ENCODE measurements at places on chromosomes 7 and 10.
A peak's percentile ranks its signal among the peaks of the same experiment; 100 is the strongest.

- DNase-seq: no peak
These were observed 92.1 kb upstream of the STRIP2 start for GRCh38 chr7:129341816-129342806.

DNA sequence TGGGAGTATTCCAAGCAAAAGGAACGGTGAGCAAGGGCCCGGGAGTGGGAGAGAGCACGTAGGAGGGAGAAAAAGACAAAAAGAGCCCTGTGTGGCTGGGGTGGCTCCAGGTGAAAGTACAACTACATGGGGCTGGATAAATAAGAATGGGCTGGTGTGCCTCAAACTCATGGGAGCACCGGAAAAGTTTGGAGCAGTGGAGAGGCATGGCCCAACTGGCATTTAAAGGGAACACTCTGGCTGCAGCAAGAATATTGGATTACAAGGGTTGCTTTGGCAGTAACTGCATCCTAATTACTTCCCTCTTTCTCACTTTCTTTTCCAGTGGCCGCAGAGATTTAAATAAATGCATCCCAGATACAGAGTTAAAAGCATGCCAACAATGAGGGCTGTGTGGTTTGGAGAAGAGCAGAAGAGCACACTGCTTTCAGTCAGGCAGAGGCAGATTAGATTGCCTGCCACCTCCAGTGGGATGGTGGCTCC lies 39.1 kb upstream of the HERPUD2 start:
- no peak for DNase-seq

DNA sequence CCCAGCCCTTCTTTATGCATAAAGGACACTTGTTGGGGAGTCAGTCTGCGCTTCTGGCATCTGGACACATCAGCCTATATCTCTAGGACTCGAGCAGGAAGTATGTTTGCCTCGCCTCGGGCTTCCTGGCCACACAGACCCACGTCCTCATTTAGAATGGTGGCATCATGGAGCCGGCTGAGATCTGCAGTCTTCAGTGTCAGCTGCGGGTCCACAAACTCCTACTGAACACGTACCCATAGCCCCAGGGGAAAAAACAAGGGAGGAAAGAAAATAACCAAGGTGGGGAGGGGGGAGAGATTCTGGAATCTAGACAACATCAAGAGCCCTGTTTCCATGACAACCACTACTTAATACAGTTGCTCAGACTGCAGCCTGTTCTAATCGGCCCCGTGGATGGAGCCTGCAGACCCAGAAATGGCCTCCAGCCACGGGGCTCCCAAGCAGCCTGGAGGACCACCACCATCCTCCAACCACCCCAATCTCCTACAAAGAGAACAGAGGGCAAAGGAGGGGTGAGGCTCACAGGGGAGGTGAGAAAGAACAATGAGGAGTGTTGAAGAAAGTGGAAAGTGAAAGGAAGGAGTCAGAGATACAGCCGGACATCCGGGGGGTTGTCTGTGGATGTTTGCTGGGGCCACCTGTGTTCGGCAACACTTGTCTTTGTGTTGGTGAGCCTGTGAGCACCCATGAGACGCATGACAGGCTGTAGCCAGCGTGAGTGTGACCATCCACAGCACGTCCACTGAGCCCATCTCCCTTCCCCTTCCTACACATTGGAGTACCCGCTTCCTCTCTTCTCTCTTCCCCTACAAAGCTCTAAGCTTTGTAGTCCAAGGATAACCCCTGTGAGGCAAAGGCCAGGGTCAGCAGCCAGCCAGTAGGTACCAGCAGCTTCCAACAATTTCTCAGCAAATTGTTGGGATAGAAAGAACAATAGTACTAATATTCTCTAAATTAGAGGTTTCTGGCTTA lies 141.0 kb downstream of the PLXNA4 start:
- DNase-seq: no peak

DNA sequence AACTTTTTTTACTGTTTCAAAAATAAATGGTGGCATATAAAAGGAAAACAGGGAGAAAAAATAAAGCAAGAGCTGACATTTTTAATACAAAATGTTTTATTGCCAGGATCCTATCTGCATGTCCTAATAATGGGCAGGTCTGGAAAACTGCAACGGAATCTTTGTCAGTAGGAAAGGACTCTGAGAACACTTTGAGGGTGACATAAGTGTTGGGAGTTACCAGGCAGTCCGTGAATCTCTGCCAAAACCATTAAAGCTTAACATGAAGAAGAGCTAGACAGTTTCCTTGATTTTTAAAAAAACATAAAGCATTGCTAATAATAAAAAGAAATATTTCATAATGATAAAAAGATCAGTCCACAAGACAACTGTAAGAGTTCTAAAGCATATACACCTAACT lies 80.7 kb downstream of the AGMO start:
- no peak for DNase-seq

- DNase-seq: peak; percentile 60
These were observed at the start of gene PHKG1 for GRCh38 chr7:56092789-56093531. PHKG1 (minus strand) TSS chr7:56092952; CDS start chr7:56088941, 4,011 bp downstream.

DNA sequence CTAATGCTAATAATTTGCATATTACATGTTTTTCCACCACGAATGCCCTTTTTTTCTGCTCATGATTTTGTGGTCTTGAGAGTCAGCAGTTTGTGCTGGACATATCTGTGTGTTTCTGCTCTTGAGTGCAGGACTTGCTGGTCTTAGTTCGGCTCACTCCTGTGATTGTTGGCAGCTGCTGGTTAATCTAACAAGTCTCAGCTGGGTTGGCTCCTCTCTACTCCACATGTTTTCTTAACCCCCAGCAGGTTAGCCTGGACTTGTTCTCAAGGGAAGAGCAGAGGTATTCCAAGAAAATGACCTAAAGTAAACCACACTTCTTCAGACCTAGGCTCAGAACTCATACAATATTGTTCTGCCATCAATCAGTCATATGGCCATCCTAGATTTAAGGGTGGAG lies 1238.9 kb downstream of the XPNPEP1 start:
- DNase-seq: no peak

DNA sequence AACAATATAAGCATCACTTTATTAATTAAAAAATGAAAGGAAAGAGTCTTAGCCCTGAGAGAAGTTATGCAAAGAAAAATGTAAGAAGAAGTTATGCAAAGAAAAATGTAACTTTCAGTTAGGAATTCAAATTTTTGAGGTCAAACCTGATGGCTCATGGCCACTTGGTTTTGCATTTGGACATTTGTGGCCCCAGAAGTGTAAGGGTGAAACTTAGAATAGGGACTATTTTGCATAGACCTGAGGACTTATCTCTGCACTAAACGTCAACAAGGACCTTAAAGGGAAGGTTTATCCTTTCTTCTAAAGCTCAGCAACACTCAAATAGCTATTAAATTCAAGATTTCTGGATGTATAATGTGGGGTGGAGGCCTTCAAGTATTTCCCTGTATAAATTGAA lies 724.5 kb upstream of the POT1 start:
- no peak for DNase-seq

DNA sequence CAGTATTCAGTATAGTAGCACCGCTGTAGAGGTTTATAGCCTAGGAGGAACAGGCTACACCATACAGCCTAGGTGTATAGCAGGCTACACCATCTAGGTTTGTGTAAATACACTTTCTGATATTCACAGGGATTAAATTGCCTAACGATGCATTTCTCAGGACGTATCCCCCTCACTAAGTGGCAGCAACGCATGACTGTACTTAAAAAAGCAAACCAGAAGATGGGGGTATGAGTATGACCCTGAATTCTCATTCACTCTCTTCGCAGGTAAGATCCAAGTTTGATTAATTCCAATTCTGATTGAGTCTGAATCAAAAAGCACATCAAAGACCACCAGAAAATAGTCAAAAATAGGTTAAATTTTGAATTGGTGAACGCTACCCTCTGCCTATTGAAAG lies 972 bp downstream of the ORC5 start:
- DNase-seq: no peak

DNA sequence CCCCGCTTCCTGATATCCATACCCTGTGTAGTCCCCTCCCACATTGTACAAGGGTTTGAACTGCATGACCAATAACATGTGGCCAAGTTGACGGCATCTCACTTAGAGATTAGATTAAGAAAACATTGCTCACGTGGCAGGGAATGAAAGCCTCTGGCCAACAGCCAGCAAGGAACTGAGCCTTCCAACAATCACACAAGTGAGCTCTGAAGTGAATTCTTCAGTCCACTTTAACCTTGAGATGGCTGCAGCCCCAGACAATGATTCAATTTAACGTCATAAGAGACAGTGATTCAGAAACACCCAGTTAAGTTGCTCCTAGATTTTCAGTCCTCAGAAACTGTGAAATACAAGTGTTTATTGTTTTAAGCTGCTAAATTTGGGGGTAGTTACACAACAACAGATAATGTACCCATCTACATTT lies 165.9 kb upstream of the PLXNA4 start:
- DNase-seq: no peak

- no peak for DNase-seq
These were observed 328.4 kb downstream of the PHF14 start for GRCh38 chr7:11302121-11302520.

DNA sequence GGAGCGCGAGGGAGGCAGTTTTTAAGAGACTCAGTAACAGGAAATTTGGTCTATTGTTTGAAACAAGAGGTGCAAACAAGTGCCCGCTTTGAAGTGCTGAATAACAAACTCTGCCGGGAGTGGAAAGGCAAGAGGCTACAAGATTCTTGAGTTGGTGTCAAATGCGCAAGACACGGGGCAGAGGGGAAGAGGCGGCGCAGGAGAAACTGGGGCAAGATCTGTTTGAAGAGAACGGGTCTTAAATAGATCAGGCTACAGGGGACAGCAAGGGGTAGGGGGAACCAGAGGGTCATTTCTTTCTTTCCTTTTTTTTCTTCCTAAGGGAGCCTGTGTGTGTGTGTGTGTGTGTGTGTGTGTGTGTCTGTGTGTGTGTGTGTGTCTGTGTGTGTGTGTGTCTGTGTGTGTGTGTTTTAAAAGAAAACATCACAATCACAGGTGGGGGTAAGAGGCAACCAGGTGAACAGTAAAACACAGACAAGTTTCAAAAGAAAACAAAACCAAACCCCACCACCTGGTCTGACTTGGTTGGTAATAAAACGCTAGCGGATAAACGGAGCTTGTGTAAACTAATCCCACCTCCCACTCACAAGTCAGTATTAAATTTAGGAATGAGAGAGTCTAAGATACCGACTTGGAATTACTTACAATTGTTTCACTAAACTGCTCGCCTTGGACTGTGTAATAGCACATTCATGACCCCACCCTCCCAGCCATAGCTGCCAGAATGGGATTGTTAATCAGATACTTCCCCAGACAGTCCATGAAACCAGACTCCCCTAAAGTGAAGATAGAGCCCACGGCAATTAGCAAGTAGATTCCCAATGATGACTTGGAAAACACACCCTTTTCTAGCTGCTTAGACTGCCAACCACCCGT lies 13.1 kb upstream of the CUX1 start:
- DNase-seq: no peak

DNA sequence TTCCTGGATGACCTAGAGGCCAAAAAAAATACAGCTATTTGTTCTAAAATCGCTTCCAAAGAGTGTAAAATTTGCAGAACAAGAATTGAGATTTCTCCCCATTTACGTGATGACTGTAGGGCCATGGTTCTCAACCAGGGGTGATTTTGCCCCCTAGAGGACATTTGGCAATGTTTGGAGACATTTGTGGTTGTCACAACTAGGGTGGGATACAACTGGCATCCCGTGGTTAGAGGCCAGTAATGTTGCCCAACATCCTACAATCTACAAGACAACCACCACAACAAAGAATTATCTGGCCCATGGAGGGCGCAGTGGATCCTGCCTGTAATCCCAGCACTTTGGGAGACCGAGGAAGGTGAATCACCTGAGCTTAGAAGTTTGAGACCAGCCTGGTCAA lies 22.8 kb upstream of the MALSU1 start:
- no peak for DNase-seq

GRCh38 chr7:99794585-99795502 lies 10.9 kb upstream of the CYP3A4 start:
- DNase-seq: no peak

GRCh38 chr10:112080231-112080630 lies 103.3 kb downstream of the GPAM start:
- DNase-seq: no peak

GRCh38 chr10:30491204-30491915 lies 57.4 kb downstream of the MAP3K8 start:
- DNase-seq: no peak

All from HEK293T (cell line).